ENCODE measurements at places on chromosomes 2 and 18.

GRCh38 chr2:191835539-191836350, 11.1 kb downstream of the CAVIN2 start:
- no peak for DNase-seq

DNA sequence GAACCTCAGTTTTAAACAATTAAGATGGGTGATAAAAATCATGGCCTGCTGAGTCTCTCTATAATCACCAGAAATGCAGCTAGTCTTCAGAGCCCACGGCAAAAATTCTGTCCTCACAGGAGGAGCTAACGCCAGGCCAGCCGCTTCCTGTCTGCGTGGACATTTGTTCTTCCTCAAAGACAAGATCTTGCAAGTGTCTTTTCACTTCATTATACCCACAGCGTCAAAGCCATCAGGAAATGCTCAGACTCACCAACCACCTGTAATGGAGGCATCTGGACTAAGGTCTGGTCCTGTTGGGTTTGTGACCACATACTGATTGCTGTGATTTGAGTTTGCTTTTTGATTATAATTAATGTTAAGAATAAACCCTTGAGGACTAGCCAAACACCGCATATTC, 473.8 kb upstream of the MC4R start:
- no peak for DNase-seq

- DNase-seq = no peak
These were observed 7.4 kb upstream of the ERICH2 start for GRCh38 chr2:170762760-170763159.

DNA sequence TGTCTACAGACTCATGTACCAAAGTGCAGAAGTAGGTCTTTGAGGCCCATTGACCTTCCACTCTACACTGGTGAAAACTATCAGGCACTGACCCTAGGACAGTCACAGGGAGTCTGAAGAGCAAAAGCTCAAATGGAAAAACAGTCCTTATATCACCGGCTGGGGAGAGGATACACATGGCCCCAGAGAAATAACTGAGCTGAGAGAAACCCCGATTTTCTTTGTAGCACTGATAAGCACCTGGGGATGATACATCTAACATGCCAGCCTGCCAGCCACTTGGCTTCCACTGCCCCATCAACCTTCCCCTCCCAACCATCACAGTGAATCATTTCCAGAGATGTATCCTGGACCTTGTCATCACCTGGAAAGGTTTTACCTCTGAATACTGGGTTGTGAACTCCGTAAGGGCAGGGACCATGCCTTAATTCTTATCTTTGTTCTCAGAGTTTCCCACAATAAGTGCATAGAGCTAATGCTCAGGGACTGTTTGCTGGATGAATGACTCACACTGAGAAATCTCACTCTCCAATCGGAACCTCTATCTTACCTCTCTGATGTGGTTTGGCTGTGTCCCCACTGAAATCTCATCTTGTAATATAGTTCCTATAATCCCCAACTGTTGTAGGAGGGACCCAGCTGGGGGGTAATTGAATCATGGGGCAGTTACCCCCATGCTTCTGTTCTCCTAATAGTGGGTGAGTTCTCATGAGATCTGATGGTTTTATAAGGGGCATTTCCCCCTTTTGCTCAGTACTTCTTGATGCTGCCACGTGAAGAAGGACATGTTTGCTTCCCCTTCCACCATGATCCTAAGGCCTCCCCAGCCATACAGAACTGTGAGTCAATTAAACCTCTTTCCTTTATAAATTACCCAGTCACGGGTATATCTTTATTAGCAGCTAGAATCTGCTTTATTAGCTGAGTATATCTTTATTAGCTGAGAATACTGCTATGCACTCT, 37.1 kb downstream of the EVA1A start:
- DNase-seq = no peak

DNA sequence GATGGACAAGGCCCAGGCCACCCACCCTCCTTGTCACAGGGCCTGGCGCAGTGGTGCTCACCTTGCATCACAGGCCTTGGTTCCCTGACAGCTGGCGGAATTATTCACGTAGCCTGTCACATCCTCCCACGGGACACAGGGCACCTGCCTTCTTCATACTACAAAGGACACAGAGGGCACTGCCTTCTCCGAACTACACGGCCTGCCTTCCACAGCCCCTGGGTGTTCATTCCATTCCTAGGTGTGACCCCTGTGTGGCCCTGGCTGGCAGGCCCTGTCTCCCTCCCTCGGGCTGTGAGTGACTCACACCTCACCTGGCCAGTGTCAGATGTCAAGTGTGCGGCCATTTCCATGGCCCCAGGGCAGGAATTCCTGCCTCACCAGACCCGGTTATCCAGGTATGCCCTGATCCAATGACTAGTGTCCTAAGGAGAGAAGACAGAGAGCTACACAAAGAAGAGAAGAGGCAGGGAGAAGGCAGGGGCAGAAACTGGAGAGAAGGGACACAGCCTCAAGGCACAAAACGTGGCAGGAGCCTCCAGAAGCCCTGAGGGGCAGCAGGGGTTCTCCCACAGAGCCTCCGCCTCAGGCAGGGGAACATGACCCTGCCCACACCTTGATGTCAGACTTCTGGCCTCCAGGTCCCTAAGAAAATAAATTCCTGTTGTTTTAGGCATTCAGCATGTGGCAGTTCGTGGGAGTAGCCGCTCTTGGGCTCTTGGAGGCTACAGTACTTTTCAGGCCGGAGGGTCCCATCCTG, 43.4 kb downstream of the MBP start:
- no peak for DNase-seq

Measured in CD4-positive, alpha-beta T cell treated with Interleukin-17A for 4 hours (primary cell).